ENCODE measurements at places on chromosomes 2 and 18. TPM values are rescaled to one million over a fixed set of nuclear protein-coding genes. Genes with fewer than 3 reads are reported as not detected.
A peak's percentile ranks its signal among the peaks of the same experiment; 100 is the strongest.

- no peak for DNase-seq
Observed at GRCh38 chr2:215737477-215737876, 275.9 kb downstream of the MREG start.

DNA sequence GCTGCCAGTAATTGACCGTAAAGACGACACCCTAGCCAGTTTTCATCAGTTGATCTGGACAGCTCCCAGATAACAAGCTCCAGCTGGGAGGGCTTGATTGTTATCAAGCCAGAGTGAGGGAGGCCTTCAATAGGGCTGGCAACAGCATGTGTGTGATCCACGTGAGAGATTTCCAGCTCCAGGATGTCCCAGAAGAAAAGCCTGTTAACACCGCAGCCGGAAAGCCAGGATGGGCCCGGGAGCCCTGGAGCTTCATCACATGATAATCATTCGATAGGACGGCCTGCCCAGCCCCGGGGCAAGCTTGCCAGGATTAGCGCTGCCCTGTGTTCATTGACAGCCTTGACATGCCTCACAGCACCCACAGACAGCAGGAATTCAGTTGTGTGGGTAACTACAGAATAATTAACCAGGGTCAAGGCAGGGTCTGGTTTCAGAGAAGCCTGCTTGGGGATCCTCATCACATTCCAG lies 182.5 kb downstream of the C1D start:
- peak; percentile 85 for DNase-seq

GRCh38 chr2:20815216-20815615 lies 7.7 kb downstream of the LDAH start:
- no peak for DNase-seq

DNA sequence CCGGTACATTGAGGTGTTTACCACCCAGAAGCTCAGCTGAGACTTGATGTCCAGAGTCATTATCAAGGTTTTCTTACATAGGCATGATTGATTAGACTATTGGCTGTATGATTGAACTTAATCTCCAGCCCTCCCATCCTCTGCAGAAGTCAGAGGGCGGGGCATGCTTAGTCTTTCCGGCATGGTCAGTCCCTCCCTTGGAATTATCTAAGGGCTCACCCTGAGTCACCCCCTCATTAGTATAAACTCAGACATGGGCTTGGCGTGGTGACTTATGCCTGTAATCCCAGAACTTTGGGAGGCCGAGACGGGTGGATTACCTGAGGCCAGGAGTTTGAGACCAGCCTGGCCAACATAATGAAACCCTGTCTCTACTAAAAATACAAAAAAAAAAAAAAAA lies 243.9 kb downstream of the VAPA start:
- DNase-seq, result no peak

GRCh38 chr2:100057901-100058261 lies 84.5 kb downstream of the AFF3 start:
- no peak for DNase-seq

DNA sequence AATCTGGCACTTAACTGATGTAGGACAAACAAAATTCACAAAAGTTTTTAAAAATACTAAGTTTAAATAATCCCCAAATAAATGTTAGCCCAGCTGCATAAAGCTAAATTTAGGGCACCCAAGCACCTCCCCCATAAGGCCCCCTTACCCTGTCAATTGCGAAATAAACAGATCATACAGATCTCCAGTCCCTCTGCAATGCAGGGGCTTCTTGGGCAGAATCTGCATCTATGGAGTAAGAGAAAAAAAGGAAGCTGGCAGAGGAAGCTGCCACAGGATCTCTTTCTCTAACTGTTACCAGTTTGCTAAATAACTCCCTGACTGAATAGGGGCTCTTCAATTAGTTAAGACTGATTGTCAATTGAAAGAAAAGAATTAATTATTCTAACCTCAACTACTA lies 117.7 kb downstream of the MEMO1 start:
- DNase-seq, result no peak

GRCh38 chr18:6370410-6370809 lies 44.3 kb downstream of the L3MBTL4 start:
- no peak for DNase-seq

Gene COL4A4
- 1.5 TPM for total RNA-seq

GRCh38 chr18:21264651-21265050 lies 22.6 kb downstream of the GREB1L start:
- no peak for DNase-seq

Gene GAL3ST2
- not detected for total RNA-seq

- DNase-seq, result no peak
Observed at GRCh38 chr2:135925571-135925970, 49.3 kb upstream of the MCM6 start.

- DNase-seq, result no peak
Observed at GRCh38 chr2:196481324-196481697, 158.2 kb upstream of the CCDC150 start.

Gene TMEM182
- total RNA-seq, result 2.9 TPM

DNA sequence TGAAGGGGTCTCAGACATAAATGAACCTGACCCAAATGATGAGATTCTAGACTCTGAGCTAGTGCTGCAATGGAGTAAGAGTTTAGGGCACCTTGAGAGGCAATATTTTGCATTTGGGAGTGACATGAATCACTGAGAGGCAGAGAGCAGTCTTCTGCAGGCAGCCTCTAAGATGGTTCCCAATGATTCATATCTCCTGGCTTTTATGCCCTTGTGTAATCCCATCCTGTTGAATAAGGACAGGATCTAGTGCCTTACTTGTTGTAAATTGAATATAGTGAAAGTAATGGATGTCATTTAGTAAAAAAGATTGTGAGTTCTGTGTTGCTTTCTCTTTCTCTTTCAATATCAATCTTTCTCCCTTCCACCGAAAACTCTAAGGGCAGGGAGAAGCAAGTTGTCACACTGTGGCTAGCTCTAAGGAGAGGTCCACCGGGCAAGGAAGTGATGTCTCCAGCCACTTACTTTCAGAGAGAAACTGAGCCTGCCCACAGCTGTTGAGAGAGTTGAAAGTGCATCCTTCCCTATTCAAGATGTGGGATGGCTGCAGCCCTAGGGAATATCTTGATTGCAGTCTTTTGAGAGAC lies 144.7 kb downstream of the TRIB2 start:
- DNase-seq, result no peak

- DNase-seq, result no peak
Observed at GRCh38 chr2:132550946-132551345, 119.1 kb downstream of the LYPD1 start.

Gene IL1RL1
- total RNA-seq, result 0.20 TPM

- no peak for DNase-seq
Observed at GRCh38 chr2:114089636-114090319, 199.9 kb downstream of the ACTR3 start.

DNA sequence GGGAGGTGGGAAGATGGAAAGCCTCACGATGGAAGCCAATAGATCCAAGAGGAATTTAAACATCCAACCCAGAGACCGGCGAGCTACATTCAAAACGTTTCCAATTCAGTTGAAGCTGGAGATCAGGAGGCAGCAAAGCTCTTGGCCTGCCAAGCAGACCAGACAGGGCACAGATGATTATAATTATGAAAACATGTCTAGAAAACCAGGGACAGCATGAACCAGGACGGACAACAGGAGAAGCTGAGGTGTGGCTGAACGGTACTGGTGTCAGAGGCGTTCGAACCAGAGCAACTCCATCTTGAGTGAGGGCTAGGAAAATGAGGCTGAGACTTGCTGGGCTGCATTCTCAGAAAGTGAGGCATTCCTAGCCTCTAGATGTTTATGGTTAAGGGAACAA lies 102.2 kb upstream of the CCDC150 start:
- DNase-seq, result no peak

All from foreskin keratinocyte (primary cell).